ENCODE measurements at places on chromosomes 13 and 19.
A peak's percentile ranks its signal among the peaks of the same experiment; 100 is the strongest.

- DNase-seq: no peak
These were observed 51.3 kb downstream of the PCDH8 start for GRCh38 chr13:52797176-52797575.

DNA sequence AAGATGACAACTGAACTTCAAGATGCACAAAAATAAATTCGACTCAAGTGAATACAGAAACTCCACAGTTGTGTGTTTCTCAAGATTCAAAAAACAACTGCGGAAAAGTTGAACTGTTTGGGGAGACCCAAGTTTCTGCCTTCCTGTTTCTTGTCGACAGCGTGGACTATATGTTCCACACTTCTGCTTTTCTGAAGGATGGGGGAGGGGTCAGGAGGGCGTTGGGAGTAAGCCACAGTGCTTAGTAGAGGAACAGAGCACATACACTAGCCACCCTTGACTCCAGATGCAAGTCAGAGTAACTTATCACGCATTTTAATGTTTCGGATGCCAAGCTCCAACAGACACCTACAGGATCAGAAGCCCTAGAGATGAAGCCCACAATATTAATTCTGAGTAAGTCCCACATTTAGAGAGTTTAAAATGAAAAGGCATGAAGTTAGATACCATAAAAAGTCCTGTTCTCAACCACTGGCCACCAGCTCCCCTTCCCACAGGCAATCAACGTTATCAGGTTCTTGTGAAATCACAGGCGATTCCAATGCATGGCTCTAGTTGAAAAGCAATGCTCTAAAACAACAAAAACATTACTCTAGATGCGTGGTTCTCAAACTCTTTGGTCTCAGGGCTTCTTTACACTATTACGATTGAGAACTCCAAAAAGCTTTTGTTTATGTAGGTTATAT is 4.2 kb downstream of the TUBGCP3 start:
- DNase-seq: no peak

DNA sequence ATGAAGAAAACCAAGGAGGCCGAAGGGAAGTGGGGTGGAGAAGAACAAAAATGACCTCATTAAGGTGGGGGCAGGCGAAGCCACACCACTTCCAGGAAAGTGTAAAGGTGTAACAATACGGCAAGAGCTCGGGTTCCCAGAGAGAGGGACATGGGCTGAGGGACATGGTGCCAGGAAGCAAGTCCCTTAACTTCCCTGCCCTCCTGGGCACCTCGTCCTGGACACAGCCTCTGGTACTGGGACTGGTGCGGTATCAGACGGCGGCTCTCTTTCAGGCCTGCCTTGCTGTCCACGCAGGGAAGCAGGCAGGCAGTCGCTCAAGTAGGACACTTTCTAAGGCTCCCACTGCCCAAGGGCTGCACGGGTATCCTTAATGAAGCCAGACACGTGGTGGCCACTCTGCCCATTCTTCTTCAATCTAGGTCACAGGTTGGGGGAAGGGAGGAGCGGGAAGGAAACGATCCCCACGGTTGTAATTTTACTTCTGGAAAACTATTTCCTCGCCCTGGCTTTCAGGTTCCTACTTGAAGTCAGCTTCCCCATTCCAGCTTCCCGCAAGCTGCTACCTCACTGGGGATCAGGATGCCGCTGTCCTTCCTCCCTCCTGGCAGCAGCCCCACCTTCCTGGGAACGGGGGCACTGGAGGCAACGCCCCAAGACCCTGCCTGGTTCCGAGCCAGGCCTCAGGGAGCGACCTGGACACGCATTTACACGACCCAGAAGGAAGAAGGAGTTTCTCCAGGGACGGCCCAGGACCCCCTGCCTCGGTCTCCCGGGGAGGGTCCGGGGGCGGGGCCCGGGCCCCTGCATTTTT is 1.2 kb downstream of the AP3D1 start:
- no peak for DNase-seq

- DNase-seq: no peak
These were observed 9.3 kb downstream of the EBPL start for GRCh38 chr13:49681842-49682435.

- DNase-seq: no peak
These were observed 28.6 kb upstream of the EID2 start for GRCh38 chr19:39568604-39569003.

DNA sequence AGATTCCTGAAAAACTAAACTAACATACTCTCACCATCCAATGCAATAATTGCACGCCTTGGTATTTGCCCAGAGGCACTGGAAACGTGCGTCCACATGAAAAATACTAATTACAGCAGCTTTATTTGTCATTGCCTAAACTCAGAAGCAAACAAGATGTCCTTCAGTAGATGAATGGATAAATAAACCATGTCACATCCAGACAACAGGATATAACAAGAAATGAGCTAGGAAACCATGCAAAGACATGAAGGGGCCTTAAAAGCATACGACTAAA is 25.0 kb downstream of the ELL start:
- DNase-seq: no peak

GRCh38 chr19:37095859-37096258 is 17.6 kb downstream of the ZNF420 start:
- no peak for DNase-seq

DNA sequence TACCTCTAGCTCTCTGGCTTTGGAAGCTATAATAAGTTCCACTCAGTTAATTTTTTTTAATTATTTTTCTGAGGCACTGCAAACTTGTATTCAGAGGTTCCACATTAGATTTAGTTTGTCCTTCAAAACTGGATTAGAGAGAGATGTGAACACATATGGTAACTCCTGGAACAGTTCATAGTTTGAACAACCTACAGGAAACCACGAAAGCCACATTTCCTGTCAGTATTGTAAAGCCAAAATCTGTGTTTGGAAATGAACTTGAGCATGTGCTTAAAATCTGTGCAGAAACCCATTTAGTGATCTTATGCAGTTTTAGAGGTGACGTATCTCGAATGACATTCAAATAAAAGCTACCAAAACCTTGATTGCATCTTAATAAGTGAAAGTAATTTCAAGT is 1952.0 kb downstream of the OLFM4 start:
- DNase-seq: no peak

DNA sequence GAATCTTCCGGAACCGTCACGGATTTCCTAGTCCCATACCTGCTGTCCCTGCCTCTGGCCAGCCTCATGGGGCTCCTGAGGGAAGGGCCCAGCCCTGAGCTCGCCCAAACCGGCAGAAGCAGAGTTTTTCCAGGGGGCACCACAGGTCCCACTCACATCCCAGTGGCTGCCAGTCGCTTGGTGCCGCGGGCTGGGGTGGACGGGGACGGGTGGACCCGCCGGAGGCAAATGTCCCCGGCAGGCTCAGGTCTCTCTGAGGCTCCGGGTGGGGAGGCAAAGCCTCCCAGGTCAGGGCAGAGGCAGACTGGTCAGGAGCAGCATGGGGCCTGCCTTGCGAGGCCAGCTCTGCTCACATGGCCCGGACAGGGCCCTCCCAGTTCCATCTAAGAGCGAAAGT is 24.8 kb downstream of the ADPRHL1 start:
- no peak for DNase-seq

DNA sequence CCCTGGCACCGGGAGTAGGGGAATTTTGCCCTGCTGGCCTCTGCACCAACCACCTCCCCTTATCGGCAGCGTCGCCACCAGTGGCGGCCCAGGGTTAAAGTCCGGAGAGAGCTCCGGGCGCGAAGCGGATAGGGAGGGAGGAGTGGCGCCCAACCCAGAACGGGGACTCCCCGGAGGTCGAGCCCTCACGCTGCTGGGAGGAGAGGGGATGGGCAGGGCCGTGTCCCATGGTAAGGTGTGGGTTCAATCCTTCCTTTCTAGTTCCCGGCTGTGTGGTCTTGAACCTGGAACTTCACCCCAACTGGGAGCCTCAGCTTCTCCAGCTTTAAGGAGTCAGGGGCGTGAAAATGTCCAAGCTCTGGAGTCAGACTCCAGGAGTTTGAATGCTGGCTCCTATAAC is 23.3 kb upstream of the BCL3 start:
- no peak for DNase-seq

DNA sequence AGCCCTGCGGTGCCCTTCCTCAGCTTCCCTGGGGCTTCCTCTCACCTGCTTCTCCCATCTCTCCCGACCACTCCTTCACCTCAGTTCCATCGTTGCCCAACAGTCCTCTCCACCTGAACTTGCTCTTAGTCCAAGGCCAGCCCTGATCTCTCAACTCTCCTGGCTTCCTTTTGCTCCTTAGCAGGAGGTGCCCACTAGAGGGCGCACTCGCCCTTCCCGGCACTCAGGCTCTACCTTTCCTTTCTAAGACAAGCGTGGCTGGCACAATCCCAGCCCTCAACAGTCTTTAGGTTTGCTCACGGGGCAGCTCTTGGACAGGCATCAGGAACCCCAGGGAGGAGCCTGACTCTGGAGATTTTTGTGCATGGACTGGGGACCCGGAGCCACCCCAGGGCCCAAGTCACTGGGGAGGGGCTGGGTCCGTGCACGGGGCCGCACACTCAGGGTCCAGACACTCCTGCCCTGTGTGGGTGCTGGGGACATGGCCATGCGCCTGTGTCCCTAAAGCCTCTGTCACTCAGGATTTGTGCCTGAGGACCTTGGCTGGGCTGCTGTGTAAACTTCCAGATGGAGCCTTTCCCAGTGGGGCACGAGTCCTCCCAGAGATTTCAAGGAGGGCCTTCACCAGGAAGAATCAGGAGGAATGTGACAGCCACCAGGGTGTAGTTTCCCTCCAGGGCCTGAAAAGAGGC is 12.1 kb upstream of the CEACAM8 start:
- DNase-seq: peak; percentile 86

DNA sequence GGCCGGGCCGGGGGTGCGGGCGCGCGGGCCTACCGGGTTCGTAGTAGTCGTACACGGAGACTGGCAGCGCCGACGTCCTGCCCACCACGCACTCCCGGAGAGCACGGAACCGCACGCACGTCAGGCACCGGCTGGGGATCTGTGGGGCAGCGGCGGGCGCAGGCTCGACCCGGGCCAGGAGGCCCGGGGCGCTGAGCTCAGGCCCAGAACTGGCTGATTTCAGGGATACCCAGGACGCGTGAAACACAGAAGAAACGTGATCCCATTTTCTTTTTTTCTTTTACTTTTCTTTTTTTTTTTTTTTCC is 9.0 kb downstream of the F2RL3 start:
- no peak for DNase-seq

DNA sequence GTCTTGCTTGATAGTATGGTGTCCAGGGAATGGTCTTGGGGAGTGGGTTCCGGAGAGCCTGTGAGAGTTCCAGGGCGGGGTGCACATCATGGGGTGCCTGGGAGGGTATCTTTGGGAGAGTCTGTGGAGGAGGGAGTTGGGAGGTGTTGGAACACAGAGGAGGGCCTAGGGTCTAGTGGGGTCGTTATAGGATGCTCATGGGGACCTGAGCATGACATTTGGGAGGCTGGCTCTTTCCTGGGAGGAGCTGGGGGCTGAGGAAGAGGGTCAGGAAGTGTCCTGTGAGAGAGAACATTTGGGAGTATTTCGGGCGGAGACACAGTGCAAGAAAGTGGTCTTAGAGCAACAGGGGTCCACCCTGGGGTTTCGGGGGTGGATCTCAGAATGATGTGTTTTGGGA is 2.7 kb downstream of the ACTL9 start:
- DNase-seq: no peak

DNA sequence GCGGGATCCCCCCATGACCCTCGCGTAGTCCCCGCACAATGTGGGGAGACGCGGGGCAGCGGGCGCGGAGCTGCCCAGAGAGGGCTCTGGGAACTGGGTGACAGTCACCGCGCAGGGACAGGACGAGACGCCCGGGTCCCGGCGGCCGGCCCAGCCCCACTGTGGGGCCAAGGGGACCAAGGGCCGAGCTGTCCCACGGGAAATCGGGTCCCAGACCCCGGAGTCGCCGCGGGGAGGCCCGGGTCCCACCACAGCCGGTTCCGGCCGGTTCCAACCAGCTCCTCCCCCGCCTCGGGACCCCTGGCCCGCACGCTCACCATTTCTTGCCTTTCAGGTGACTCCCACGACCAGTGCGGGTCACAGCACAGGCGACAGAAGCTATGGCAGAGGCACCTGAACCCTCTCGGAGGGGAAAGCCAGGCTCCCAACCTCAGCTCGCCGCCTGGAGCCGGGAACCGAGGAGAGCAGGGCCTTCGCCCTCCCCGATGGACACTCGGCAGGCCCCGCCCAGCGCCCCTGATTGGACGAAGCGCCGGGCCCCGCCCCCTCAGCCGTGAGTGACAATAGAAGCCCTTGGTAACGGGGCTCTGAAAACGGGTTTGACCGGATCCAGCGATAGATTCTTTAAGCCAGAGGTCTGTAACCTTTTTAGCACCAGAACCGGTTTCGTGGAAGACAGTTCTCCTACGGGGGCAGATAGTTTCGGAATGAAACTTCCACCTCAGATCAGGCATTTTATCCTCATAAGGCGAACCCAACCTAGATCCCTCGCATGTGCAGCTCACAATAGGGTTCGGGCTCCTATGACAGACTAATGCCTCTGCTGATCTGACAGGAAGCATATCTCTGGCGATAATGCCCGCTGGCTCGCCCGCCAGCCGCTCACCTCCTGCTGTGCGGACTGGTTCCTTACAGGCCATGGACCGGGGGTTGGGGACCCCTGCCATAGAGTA is at the start of gene ZNF433:
ZNF433 (minus strand) TSS at position 460 of the 953 bp plus-strand sequence; CDS start at position 320, 140 bp downstream.
- DNase-seq: peak; percentile 99

- no peak for DNase-seq
These were observed 4.3 kb upstream of the NAXD start for GRCh38 chr13:110610955-110611595.

DNA sequence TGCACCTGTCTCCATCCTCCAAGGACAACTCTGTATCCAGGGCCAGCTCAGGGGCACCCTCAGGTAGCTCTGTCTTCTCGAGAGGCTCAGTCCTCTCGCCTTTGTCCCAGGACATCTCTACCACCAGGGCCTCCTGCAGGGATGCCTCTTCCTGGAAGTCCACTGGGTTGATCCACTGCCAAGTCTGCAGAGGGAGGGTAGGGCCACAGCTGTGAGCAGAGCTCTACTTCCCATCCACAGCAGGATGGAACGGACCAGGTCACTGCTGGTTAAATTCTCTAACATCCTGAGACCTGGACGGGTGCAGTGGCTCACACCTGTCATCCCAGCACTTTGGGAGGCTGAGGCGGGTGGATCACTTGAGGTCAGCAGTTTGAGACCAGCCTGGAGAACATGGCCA is 26.8 kb downstream of the IL12RB1 start:
- no peak for DNase-seq

GRCh38 chr13:60000081-60000480 is 163.6 kb downstream of the DIAPH3 start:
- DNase-seq: no peak

DNA sequence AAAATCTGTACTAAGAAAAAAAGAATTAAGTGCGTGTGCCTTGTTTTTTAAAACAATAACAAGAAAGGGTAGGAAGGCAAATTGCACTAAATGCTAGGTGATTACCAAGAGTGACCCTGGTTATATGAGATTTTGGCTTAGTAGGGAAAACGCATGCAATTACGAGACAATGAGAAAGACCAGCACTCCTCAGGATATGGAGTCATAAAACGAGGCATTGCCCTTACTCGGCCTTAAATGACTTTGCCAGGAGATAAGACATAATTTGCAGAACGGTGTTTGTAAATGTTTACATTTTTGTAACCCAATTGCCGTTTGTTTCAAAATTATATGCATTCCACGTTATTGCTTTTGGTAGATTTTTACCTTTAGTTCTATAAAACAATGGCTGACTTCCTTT is 179.8 kb downstream of the RBM26 start:
- DNase-seq: no peak

All from iPS-NIHi11 (cell line).